ENCODE measurements at places on chromosomes 1 and 21.

GRCh38 chr1:45723248-45723930 lies 27.1 kb downstream of the IPP start:
- no peak for DNase-seq

DNA sequence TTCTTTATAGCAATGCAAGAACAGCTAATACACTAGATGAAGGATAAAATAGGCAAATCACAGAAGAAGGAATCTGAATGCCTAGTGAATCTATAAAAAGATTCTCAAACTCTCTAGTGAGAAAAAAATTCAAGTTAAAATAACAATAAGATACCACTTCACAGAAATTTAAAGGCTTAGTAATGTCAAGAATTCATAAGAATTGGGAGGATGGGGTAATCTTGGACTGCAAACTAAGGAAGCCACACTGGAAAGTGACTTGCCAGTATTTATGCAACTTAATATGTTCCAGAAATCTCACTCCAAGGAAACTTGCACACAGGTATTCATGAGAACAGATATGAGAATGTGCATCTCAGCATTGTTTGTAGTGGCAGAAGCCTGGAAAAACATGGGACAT lies 38.9 kb upstream of the PRRC2C start:
- no peak for DNase-seq

DNA sequence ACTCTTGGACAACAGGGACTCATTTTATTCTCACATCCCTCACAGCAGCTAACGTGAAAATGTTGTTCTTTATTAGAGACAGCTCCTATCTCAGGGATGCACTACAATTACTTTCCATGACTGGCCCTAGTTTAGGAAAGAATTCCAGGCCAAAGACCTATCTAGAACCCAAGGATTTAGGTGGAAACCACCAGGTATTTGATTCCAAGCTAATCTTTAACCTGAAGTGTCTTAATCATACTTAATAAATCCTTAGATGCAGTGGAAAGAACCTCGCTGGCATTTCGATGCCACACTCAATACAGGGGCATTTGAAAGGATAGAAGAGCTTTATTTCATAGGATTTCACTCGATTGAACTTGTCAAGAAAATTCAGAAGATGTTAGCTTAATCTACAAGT lies 218.3 kb downstream of the KIF26B start:
- no peak for DNase-seq

DNA sequence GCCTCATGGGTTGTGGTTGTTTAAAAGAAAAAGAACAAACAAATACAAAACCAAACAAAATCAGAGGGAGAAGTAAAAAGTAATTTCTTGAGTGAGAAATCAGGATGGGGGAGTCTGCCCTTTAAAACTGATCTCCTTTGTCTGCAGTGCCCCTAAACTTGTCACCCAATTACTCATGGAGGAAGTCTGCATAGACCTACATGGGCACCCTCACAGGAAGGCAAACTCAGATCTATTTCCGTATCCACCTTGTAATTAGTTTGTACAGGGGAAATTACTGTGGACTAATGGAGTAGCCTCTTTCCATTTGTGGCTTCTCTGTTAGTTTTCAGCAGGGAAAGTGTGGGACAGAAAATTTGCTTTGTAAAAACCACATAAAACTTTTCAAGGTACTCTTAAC lies 600.4 kb downstream of the ADGRL2 start:
- no peak for DNase-seq

- no peak for DNase-seq
These were observed 477.5 kb downstream of the PTPRU start for GRCh38 chr1:29713857-29714256.

- DNase-seq = no peak
These were observed 182.7 kb downstream of the GRIK3 start for GRCh38 chr1:36851595-36851994.

GRCh38 chr1:161082996-161083747 lies 6.2 kb downstream of the NECTIN4 start:
- DNase-seq = no peak

DNA sequence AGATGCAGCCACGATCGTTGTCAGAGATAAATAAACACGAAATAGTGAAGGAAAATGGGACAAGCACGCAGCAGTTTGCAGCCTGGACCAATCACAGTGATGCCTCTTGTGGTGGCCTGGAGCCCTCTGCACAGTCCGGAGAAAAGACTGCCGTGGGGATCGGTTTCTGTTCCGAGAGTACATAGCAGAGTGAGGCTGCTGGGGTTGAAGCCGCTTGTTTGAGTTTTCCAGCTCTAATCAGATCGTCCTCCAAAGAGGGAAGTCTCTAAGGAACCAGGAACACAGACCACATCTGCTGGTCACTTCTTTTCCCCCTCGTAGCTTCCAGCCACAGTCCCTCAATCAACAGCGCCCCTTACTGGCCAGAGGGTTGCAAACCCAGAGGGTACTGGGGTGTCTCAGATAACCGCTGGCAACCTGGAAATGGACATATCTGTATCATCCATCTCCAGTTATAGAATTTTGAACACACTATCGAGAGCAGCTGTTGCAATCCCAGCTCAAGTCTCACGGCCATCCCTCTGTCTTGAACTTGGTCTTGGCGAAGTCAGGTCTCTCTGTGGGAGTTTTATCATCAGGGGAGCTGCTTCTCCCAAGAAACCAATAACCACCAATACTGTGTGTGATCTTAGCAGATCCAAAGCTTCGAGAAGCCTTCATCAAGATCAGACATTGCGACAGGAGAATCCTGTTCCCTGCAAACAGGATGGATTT lies 57.4 kb downstream of the OLIG1 start:
- peak; percentile 29 for DNase-seq

DNA sequence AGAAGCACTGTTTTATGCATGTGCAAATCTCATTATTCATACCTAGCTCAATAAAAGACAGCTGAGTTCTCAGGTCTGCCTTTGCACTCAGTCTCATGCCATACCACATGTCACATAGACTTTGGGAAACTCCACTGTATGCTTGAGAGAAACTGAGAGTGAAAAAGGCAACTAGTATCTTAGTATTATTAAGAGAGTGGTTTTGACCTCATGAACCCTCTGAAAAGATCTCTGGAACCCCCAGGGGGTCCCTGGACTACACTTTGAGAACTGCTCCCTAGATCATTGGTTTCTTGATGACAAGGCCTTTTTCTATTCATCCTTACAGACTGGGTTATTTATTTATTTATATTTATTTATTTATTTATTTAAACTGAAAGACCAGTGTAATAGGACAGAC lies 3.7 kb upstream of the RHEX start:
- DNase-seq = no peak

- DNase-seq = no peak
These were observed 550.2 kb downstream of the USP25 start for GRCh38 chr21:16279731-16280581.

GRCh38 chr1:206030714-206031113 lies 7.0 kb upstream of the CTSE start:
- peak; percentile 44 for DNase-seq

- DNase-seq = no peak
These were observed 71.2 kb downstream of the LHX4 start for GRCh38 chr1:180301135-180301742.

GRCh38 chr1:48931506-48932192 lies 155.0 kb upstream of the BEND5 start:
- DNase-seq = no peak

DNA sequence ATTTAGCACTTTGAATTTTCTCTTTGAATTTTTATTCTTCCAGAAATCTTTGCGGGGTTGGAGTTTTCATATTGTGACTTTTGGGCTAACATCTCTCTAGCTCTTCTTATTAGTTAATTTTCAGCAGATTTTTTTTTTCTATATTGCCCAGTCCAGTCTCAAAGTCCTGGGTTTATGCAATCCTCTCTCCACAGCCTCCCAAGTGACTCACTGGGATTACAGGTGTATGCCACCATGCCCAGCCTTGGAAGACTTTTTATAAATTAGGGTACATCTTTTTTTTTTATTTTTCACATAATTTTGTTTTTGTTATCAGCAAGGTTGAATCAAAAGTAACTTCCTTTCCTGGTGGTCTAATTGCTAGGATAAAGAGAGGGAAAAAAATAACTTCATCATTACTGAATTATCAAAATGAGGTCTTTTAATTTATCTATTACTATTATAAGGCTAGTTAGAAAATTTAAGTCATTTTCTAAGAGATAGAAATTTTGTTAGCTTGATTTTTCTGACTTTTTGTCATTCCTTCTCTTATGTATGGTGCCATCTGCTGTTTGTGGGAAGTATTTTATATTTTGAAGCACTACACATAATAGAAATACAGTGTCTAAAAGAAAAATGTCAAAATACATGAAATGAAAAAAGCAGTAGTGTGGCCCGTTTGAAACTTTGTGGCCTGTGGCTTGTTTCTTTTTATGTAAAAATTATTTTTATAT lies 273.4 kb upstream of the CACYBP start:
- DNase-seq = no peak

DNA sequence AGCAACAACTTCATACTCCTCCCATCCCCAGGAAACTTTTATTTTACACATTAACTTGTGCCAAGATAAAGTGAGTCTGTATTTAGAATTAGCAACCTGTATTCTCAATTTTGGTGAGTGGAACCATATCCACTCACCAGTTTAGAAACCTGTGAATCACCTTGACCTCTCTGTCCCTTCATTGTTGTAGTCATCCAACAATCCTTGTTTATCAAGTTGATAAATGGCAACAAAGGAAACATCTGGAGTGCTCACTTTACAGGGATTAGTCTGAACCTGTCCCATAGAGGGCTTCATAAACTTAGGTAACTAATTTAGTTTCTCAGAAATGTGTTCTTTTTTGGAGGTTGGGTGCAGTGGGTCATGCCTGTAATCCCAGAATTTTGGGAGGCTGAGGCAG lies 3.9 kb upstream of the CLSPN start:
- DNase-seq = no peak

DNA sequence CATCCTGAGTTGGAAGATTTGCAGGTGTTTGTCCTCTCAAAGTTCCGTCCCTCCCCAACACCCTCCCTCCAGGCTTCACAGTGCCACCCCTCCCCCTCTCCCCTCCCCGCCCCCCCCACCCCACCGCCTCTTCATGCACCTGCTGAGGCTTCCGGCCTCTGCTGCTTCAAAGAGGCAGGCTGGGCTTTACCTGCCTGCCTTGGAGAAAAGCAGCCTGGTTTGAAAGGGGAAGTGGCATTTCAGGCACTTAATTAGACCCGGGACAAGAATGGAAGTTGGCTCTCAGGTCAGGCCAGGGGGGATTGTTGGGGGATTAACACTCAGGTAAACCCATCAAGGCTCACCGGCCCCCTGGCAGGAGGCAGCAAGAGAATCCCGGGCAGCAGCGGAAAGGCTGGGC lies 21.1 kb downstream of the PAX7 start:
- DNase-seq = no peak

GRCh38 chr1:247588060-247588459 lies at the start of gene OR2G2:
OR2G2 (plus strand) TSS chr1:247588360; CDS start chr1:247588360, 0 bp downstream.
- no peak for DNase-seq

DNA sequence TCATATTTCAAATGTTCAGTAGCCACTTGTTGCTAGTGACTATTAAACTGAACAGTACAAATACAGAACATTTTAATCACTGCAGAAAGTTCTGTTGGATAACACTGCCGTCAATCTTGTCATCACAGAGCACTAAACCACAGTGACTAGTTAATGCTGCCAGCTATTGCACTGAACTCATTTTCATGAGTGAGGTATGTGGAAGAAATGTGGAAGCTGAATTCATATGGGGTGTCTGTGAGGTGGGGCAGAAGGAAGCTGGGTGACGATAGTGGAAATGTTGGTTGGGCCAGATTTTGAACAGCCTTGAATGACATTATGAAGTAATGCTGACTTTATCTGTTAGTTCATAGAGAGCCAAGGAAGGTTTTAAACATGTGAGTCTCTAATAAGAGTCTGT lies 49.6 kb downstream of the OSBPL9 start:
- no peak for DNase-seq
